ENCODE measurements at places on chromosomes 7 and 10. TPM values are rescaled to one million over a fixed set of nuclear protein-coding genes. Genes with fewer than 3 reads are reported as not detected.
A peak's percentile ranks its signal among the peaks of the same experiment; 100 is the strongest.

DNA sequence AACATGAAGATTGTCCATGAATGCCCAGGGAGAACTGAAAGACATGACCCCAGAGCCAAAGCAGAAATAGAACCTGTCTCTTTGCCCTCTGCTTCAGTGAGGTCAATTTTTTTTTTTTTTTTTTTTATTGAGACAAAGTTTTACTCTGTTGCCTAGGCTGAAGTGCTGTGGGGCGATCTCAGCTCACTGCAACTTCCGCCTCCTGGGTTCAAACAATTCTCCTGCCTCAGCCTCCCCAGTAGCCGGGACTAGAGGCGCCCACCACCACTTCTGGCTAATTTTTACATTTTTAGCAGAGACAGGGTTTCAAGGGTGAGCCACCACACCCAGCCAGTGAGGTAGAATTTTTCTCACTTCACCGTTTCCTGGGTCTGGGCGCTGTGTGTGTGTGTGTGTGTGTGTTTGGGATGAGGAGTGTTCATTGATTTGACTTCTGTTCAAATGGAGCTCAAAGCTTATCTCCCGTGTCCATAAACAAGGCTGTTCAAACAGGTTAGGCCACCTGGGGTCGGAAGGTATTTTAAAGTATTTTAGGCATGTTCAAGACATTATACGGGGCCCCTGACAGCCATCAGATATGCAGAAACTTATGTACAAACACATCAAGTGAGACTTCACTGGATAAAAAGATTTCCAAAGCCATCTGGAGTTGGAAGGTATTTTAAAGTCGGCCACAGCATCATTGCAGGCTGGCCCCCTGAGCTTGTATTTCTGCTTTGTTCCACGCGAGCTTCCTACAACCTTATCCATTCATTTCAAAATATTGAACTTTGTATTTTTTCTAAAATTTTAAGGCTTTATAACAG is 93.8 kb downstream of the MAP3K8 start:
- no peak for DNase-seq
- H3K4me1 ChIP-seq: peaks cover 20% of the 10 kb centered on the region
- no peaks in the 10 kb centered on the region for H3K27me3 ChIP-seq
- no peak overlapping the region for H3K27ac ChIP-seq
- no peaks in the 10 kb centered on the region for H3K36me3 ChIP-seq

DNA sequence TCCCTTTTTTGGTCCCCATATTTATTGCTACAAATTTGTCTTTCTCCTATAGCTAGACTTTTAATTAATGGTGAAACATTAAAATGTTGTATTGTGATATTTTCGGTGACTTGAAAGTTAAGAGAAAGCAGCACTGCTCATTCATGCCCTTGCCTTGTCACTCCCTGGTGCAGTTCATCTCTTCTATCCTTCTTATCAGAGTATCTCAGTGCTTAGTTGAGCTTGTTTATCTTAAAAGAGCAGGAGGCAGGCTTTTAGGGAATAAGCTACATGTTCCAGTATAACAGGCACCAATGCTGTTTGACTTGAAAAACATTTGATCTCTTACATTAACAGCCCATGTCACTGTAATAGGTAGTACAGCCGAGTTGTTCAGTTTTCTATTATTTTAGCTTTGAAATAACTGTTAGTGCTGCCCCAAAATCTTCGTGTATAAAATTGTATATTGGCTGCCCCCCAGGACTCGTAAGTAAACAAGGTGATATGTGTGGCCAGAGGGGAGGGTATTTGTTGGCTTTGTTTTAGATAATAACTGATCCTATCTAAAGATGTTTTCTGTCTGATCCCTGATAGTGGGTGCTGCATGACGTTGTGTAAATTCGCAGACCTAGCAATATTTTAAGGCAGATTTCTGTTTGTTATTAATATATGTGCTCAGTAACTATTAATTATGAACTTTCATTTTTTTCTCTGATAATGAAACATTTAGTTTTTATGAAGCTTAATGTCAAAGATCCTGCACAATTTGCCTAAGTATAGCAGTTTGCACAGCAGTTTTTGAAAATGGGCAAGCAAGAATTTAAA is 96.5 kb downstream of the BTRC start:
- H3K27ac ChIP-seq: no peak overlapping the region
- no peaks in the 10 kb centered on the region for H3K4me1 ChIP-seq
- H3K4me3 ChIP-seq: no peak overlapping the region
- DNase-seq: no peak
- no peaks in the 10 kb centered on the region for H3K27me3 ChIP-seq

GRCh38 chr7:69504733-69505420 is 93.4 kb upstream of the AUTS2 start:
- H3K27me3 ChIP-seq: no peaks in the 10 kb centered on the region
- no peak overlapping the region for H3K27ac ChIP-seq
- H3K4me3 ChIP-seq: no peak overlapping the region
- no peaks in the 10 kb centered on the region for H3K4me1 ChIP-seq
- no peaks in the 10 kb centered on the region for H3K36me3 ChIP-seq
- DNase-seq: no peak

GRCh38 chr7:19665399-19666008 is 43.3 kb downstream of the POLR1F start:
- H3K36me3 ChIP-seq: no peaks in the 10 kb centered on the region
- no peak overlapping the region for H3K4me3 ChIP-seq
- no peaks in the 10 kb centered on the region for H3K4me1 ChIP-seq
- H3K27ac ChIP-seq: no peak overlapping the region

- H3K36me3 ChIP-seq: peaks cover 80% of the 10 kb centered on the region
- no peak for DNase-seq
Observed at GRCh38 chr10:99399664-99400063, 30.8 kb downstream of the GOT1 start.

- H3K27me3 ChIP-seq: peaks cover 6% of the 10 kb centered on the region
- H3K4me1 ChIP-seq: no peaks in the 10 kb centered on the region
- DNase-seq: peak; percentile 58
- H3K36me3 ChIP-seq: no peaks in the 10 kb centered on the region
- no peak overlapping the region for H3K4me3 ChIP-seq
Observed at GRCh38 chr7:29202651-29203069, 8.1 kb downstream of the CHN2 start.

PTF1A gene
- total RNA-seq: not detected
